ENCODE measurements at places on chromosomes 3 and 15. TPM values are rescaled to one million over a fixed set of nuclear protein-coding genes. Genes with fewer than 3 reads are reported as not detected.

- no peak overlapping the region for H3K4me3 ChIP-seq
- H3K27me3 ChIP-seq = no peaks in the 10 kb centered on the region
- DNase-seq = no peak
- no peak overlapping the region for H3K27ac ChIP-seq
- no peaks in the 10 kb centered on the region for H3K36me3 ChIP-seq
- peaks cover 6% of the 10 kb centered on the region for H3K4me1 ChIP-seq
Observed at GRCh38 chr3:100082714-100083113, 31.6 kb downstream of the FILIP1L start.

- DNase-seq = no peak
- no peaks in the 10 kb centered on the region for H3K27me3 ChIP-seq
- no peaks in the 10 kb centered on the region for H3K4me1 ChIP-seq
- H3K4me3 ChIP-seq = no peak overlapping the region
- H3K27ac ChIP-seq = no peak overlapping the region
- H3K36me3 ChIP-seq = no peaks in the 10 kb centered on the region
Observed at GRCh38 chr3:152964911-152965609, 130.1 kb downstream of the P2RY1 start.

GRCh38 chr3:111695636-111696117 lies 100.5 kb upstream of the ZBED2 start:
- no peaks in the 10 kb centered on the region for H3K27me3 ChIP-seq
- no peak overlapping the region for H3K4me3 ChIP-seq
- H3K4me1 ChIP-seq = no peaks in the 10 kb centered on the region
- no peaks in the 10 kb centered on the region for H3K36me3 ChIP-seq
- no peak overlapping the region for H3K27ac ChIP-seq
- no peak for DNase-seq

GRCh38 chr3:15997274-15997943 lies 177.1 kb upstream of the GALNT15 start:
- no peaks in the 10 kb centered on the region for H3K27me3 ChIP-seq
- H3K36me3 ChIP-seq = no peaks in the 10 kb centered on the region
- H3K4me1 ChIP-seq = no peaks in the 10 kb centered on the region
- H3K4me3 ChIP-seq = no peak overlapping the region

GRCh38 chr3:133117342-133117741 lies 79.2 kb downstream of the TMEM108 start:
- no peaks in the 10 kb centered on the region for H3K27me3 ChIP-seq
- no peak overlapping the region for H3K4me3 ChIP-seq
- no peaks in the 10 kb centered on the region for H3K4me1 ChIP-seq
- DNase-seq = no peak

- DNase-seq = no peak
- no peaks in the 10 kb centered on the region for H3K27me3 ChIP-seq
- no peaks in the 10 kb centered on the region for H3K36me3 ChIP-seq
Observed at GRCh38 chr15:48395521-48396011, 64.3 kb downstream of the DUT start.

GRCh38 chr15:41801185-41801584 lies 26.7 kb upstream of the JMJD7 start:
- H3K27me3 ChIP-seq = no peaks in the 10 kb centered on the region
- H3K36me3 ChIP-seq = peaks cover 5% of the 10 kb centered on the region
- H3K27ac ChIP-seq = peak overlapping the region; percentile 51
- no peak overlapping the region for H3K4me3 ChIP-seq
- peaks cover 24% of the 10 kb centered on the region for H3K4me1 ChIP-seq

DNA sequence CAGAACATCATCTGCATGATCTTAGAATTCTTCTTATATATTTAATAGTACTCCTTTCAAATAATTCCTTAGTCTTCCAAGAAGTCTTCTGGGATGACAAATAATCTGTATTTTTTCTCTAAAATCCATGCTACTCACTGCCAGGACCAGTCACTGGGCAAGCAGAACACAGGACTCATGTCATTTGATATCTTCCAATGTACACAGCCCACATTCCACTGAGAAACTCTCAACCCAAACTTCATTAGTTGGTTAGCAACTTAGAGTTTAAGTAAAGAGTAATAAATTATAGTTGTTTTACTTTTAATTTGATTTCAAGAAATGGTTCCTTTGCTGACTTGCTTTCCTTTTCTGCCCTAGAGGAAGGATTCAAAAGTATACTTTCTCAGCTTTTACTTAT lies 317.0 kb downstream of the VGLL3 start:
- no peak overlapping the region for H3K27ac ChIP-seq
- H3K4me3 ChIP-seq = no peak overlapping the region
- no peaks in the 10 kb centered on the region for H3K4me1 ChIP-seq
- no peaks in the 10 kb centered on the region for H3K27me3 ChIP-seq
- DNase-seq = peak; percentile 14

DNA sequence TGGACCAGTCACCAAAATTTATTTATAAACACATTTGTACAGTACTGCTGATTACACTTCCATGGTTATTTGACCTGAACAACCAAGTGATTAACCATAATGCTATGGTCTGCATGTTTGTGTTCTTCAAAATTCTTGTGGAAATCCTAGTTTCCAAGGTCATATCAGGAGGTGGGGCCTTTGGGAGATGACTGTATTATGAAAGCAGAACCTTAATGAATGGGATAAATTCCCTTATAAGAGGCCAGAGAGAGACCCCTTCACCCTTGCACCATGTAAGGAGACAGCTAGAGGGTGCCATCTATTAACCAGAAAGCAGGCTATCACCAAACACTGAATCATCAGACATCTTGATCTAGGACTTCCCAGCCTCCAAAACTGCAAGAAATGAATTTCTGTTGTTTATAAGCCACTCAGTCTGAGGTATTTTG lies 1.9 kb downstream of the SCAPER start:
- no peaks in the 10 kb centered on the region for H3K36me3 ChIP-seq
- H3K4me3 ChIP-seq = peak overlapping the region; percentile 66
- H3K27ac ChIP-seq = no peak overlapping the region
- DNase-seq = no peak
- H3K4me1 ChIP-seq = peaks cover 13% of the 10 kb centered on the region
- H3K27me3 ChIP-seq = no peaks in the 10 kb centered on the region

DNA sequence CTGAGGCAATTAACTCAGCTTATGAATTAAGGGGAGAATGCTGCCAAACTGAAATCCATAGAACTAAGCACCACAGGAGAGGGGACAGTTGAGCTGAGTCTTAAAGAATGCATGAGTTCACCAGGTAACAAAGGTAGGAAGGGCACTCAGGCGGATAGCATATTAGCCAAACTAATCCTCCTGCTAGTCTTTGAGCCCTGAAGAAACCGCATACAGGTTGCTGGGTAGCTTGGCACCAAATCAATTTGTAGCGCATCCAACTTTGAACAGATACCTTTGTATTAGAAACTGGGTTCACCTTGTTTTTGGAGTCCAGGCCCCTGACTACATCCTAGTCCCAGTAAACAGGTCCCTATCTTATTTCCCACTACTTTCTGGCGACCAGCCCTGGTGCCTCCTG lies 93.7 kb downstream of the FRMD4B start:
- H3K36me3 ChIP-seq = peaks cover 5% of the 10 kb centered on the region
- no peaks in the 10 kb centered on the region for H3K4me1 ChIP-seq
- no peaks in the 10 kb centered on the region for H3K27me3 ChIP-seq
- no peak overlapping the region for H3K4me3 ChIP-seq

DNA sequence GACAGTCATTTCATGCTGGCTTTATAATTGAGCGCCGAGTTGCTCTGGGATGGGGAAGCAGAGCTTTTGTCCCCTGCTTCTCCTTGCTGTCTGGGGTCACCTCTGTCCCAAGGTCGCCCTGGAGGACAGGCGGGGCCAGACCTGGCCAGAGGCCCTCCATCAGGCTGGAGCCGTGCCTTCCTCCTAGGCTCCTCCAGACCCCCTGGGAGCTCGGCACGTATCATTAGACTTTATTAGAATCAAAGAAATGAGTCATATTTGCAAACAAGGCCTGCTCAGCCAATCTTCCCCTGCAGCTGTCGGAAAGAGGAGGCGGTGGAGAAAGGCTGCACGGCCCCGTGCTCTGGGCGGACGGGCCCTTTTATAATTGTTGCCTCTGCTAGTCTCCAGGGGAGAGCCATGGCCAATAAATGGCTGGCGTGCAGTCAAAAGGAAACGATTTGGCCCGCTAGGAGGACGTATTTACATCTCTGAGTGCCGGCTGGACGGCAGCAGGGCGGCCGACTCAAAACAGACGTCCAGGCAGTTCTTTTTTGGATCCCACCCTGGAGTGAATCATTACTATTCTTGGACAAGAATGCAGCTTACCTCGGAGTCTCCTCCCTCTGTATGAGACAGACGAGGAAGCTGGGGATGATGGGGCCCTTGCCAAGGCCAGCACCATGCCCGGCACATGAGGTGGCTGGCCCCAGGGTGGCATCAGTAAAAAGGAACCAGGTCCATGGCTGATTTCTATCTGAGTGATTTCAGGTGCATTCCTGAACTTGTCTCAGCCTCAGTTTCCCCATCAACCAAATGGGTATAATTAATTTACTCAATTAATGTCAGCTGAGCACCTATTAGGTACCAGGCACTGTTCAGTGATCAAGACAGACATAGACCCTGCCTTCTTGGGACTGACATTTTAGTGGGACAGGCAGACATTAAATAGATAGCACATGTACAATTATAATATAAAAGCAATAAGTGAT lies 50.6 kb downstream of the SLC6A6 start:
- no peaks in the 10 kb centered on the region for H3K27me3 ChIP-seq
- peak; percentile 96 for DNase-seq

DNA sequence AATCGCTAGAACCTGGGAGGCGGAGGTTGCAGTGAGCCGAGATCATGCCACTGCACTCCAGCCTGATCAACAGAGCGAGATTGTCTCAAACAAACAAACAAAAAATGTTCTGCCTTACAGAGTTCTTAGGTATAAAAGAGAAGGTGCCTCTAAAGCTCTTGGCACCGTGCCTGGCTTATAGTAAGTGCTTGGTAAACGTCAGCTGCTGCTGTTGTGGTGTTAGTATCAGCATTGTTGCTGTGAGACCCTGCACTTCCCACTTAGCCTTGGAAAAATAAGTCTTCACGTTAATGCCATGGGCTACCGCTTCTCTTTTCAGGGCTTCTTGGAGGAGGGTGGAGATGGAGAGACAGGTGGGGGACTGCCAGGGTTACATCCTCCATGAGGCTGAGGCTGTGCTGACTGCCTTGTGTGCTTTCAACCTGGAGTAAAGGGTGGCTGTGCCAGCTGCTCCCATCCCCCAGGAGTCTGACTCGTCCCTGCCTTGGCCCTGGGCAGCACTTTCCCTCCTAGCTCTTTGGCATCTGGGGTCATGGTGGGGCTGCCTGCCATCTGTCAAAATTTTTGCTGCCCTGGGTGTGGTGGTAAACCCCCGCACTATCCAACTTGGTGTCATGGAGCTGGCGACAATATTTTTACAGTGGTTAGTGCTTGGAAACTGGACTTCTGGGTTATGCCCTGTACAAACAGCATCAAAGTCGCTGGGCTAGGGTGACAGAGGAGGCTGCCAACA lies 17.8 kb downstream of the FLNB start:
- no peaks in the 10 kb centered on the region for H3K27me3 ChIP-seq
- peak overlapping the region; percentile 90 for H3K27ac ChIP-seq
- no peak overlapping the region for H3K4me3 ChIP-seq
- DNase-seq = no peak
- H3K36me3 ChIP-seq = no peaks in the 10 kb centered on the region

DNA sequence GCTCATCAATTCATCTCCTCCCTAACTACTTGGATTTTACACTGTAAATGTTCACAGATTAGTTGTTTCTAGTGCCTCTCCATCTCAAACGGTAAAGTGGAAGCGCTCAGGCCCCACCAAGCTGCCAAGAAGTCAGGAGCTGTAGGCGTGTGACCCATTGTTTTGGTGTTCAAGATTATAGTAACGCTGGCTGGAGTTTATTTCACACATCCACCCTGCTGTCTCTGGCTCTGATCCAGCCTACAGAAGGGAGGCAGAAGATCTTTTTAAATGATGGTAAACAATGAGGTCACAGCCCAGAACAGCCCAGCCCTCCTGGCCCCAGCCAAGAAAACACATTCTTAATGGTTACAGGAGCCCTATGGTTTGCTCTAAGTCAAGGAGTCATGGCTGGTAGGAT lies 25.7 kb upstream of the GALNT15 start:
- peak overlapping the region; percentile 18 for H3K27ac ChIP-seq
- DNase-seq = no peak
- no peaks in the 10 kb centered on the region for H3K36me3 ChIP-seq

DNA sequence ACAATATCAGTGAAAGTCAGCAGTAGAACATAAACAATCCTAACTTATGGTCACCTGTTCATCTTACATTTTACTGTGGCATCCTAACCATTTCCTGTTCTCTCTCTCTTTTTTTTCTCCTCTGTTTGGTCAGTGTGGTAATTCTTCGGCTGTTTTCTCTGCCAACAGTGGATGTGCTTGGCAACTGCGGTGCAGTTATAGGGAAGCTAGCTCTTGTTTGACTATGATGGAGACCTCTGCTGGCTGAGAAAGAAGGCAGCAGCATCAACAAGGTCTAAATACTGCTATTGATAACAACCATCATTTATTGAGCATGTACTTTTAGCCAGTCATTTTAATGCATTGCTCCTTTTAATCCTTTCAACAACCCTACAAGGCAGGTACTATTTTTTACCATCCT lies 723 bp upstream of the DRD3 start:
- H3K36me3 ChIP-seq = no peaks in the 10 kb centered on the region
- no peaks in the 10 kb centered on the region for H3K27me3 ChIP-seq
- no peak for DNase-seq
- no peak overlapping the region for H3K4me3 ChIP-seq
- H3K4me1 ChIP-seq = no peaks in the 10 kb centered on the region

DNA sequence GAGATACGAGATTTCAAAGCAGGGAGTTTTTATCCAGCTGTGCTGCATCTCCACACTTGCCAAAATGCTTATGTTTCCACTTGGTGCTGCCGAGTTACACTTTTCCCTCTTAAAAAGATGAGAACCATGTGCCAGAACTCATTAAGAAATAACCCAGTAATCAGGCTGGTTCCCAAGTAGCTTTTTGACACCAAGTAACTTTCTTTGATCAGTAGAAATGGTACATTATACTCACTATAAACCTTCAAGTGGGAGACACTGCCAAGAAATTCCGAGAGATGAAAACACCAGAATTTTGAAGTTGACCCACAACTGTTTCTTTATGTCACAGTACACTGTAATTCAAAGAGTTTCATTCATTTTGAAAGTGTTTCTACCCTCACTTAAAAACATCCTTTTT lies 164.6 kb upstream of the CCDC54 start:
- H3K4me1 ChIP-seq = peaks cover 3% of the 10 kb centered on the region
- H3K36me3 ChIP-seq = no peaks in the 10 kb centered on the region
- DNase-seq = no peak
- no peak overlapping the region for H3K27ac ChIP-seq

DNA sequence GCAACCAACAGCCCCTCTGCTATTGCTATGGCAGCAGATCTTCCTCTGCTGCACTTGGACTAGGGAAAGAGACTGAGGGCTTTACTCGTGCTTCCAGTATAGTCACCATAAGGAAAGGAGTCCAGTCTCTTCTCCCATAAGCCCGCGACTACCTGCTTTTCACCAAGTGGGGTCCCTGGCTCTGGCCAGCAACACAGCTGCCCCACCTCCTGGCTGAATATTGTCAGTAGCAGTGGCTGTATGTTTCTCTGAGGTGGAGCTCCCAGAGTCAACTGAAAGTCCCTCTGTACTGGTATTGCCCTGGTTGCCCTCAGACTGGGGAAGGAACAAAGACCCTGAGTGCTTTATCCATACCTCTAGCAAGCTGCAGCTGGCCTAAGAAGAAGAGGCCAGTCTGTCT lies 719.6 kb downstream of the SQOR start:
- H3K36me3 ChIP-seq = no peaks in the 10 kb centered on the region
- no peaks in the 10 kb centered on the region for H3K4me1 ChIP-seq
- H3K4me3 ChIP-seq = no peak overlapping the region
- H3K27ac ChIP-seq = no peak overlapping the region
- DNase-seq = no peak

TTC21A gene
- polyA plus RNA-seq = 4.8 TPM

MKRN2OS gene
- not detected for polyA plus RNA-seq

AADACL2 gene
- polyA plus RNA-seq = not detected

AP3B2 gene
- 1.8 TPM for polyA plus RNA-seq

GOLGA8T gene
- polyA plus RNA-seq = 0.28 TPM

BHLHE40 gene
- 39.4 TPM for polyA plus RNA-seq

RBP2 gene
- 13.5 TPM for polyA plus RNA-seq

ADAMTS17 gene
- polyA plus RNA-seq = 1.7 TPM

IL17RE gene
- polyA plus RNA-seq = 7.5 TPM
